ENCODE measurements at places on chromosomes 7 and 10.

DNA sequence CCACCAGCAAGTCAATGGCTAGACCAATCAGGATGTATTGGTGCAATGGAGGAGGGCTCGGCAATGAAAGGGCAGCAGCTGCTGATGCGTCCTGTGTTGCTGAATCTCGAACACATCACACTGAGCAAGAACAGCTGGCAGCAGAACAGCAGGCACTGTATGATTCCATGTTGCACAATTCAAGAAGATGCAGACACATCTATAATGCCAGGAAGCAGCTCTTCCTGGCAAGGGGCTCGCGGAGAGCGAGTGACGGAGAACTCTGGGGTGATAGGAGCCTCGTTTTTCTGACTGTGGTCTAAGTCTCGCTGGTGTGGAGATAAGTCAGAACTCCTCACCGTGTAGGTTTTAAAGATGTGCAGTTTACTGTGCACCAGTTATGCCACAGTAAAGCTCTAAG, 24.8 kb upstream of the PFKP start:
- no peak for DNase-seq

GRCh38 chr7:55065511-55066229, 46.9 kb downstream of the EGFR start:
- DNase-seq, result peak; percentile 97

GRCh38 chr7:116021237-116021636, 9.3 kb downstream of the TFEC start:
- DNase-seq, result no peak

DNA sequence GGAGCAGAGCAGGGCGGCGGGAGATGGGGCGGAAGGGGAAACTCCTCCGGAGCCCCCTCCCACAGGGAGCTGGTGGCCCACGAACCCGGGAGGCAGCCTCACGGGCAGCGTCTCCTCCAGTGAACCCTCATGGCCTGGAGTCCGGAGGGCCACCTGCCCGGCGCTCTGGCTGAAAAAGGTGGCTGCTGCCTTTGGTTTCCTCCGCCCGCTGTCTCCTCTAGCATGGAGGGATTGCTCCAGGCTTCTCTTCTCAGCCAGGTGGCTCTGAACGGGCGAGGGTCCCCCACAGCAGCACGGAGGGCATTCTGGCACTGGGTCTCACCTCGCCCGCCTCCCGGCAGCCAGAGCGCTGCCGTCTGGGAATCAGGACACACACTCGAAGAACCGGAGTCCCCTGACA, 177.3 kb upstream of the PFKP start:
- no peak for DNase-seq

GRCh38 chr10:63716016-63716580, 194.9 kb downstream of the REEP3 start:
- no peak for DNase-seq

DNA sequence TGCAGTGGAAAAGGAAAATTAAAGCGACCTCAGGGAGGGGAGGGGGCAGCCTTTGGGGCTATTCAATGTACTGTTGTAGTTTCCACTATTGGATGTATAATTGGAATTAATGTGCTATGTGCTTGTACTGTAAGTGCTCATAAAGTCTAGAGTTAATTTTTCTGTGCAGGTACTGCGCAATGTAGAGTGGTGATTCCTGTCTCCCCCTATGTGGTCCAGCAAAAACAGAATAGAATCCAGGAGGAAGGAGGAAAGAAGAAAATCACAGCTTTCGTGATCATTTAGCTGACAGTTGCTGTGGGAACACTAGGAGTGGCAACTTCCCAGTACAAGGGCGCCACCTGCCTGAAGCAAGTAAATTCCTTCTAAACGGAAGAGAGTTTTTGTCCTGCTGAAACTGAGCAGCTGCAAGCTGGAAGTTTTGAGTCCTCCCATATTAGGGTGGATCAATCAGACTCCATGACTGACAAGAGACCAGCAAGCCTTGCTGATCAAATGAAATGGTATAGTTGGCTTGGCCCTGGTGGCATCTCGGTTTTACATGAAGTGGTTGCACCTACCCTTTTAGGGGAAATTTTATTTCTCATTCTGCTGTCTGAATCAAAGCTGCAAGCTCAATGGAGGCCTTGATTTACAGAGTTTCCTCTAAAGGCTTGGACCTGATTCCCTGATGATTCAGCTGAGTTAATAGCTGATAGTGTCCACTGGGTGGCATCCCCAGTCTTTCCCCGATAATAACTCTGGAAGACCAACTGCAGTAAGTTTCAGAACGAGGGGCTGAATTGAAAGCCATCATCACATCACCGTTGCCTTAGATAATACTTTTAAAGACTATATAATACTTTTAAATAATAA, 299.8 kb downstream of the HGF start:
- DNase-seq, result peak; percentile 73

DNA sequence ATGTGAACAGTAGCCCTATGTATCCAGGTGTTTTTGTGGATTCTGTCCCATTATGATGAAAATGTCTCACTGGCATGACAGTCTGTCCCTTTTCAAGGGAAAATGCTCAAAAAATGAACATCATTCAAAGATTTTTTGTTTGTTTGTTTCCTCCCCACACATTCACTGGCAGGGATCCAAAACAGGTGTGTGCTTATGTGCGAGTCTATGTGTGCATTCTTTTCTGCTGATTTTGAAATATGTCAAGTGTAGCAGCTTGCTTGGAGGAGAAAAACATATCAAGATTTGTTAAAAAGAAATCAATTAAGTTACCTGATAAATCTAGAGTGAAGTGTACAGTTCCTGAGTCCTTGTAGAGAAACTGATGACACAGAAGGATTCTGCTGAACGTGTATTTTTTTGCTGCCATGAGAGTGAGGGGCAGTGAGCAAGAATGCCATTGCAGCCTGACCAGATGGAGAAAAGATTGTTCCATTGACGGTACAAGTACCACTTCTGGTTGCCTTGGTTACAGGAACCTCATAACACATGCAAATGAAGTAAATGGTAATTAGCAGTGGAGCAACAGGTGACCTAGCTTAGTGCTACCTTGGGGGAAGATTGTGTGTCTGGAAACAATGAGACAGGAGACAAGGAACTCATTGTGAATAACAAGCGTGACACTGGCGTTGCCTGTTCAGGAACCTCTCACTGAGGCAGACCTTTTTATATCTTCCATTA, 277.4 kb upstream of the PHYHIPL start:
- no peak for DNase-seq

DNA sequence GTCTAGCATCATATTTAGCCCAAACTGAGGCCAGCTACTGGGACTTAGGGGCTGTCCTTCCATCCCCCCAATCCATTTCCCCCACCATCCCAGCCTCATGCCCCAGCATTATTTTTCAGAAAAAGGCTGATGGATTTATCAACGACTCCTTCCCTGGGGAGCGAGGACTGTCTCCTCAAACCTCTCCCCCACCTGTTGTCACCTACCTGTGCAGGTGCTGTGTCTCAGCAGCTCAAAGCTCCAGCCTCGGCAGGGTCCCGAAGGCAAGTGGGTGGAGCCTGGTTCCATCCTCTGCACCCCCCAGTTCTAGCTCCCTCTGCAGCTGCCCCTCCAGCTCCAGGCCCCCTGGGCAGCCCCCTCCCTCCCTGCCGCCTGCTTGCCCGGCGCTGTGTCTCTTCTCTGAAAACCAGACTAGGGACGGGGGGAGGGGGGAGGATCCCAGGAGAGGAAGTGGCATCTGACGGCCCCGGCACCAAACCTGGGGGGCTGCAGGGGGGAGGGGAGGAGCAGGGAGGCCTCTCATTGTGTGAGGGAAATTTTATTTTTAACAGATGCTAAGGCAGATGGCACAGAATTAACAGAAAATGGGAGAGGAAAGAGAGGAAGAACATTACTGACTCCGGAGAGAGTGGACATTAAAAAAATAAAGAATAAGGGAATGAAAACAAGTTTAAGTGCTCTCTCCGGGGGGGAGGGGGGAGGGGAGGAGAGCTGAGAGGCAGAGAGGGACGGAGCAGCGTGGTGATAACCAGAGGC, 61.7 kb upstream of the PAX2 start:
- DNase-seq, result no peak

- no peak for DNase-seq
Observed at GRCh38 chr7:1694611-1695511, 24.8 kb downstream of the ELFN1 start.

DNA sequence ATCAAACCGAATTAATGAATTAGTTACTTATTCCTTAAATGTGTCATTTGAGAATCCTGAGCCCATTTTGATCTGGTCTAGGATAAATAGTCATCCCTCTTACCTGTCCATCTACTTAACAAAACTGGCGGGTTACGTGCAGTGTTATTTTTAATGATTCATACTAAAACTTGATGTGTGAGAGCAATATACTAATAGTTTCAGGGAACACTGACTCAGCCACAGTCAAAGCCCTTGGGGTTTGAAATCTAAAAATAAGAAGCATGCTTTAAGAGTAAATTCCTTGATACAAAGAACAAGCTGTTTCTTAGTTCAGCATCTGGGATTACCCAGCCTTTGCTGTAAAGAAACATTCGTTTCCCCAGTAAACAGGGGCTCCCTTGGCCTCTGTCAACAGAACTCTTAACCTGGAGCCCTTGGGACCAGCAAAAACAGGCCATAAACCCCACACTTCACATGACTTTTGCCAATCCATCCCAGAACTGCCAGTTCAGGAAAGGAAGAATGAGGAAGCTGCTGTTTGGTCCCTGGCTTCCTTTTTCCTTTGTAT, 370.6 kb upstream of the IGFBP3 start:
- DNase-seq, result peak; percentile 93

- no peak for DNase-seq
Observed at GRCh38 chr10:77086081-77086480, 551.5 kb downstream of the KCNMA1 start.

DNA sequence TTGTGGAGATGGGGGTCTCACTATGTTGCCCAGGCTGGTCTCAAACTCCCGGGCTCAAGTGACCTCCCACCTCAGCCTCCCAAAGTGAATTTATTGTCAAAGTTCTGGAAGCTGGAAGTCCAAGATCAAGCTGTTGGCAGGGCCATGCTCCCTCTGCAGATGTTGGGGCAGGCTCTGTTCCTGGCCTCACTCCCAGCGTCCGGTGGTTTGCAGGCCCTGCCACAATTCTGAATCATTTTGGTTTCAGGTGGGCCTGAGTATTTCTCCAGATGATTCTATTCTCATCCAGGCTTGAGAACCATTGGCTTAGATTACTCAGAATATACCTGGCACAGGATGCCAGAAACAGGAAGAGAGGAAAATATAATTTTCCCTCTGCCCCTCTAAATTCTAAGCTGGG, 737.4 kb downstream of the TNS3 start:
- peak; percentile 41 for DNase-seq

GRCh38 chr10:7302392-7302906, 108.4 kb downstream of the SFMBT2 start:
- peak; percentile 24 for DNase-seq

DNA sequence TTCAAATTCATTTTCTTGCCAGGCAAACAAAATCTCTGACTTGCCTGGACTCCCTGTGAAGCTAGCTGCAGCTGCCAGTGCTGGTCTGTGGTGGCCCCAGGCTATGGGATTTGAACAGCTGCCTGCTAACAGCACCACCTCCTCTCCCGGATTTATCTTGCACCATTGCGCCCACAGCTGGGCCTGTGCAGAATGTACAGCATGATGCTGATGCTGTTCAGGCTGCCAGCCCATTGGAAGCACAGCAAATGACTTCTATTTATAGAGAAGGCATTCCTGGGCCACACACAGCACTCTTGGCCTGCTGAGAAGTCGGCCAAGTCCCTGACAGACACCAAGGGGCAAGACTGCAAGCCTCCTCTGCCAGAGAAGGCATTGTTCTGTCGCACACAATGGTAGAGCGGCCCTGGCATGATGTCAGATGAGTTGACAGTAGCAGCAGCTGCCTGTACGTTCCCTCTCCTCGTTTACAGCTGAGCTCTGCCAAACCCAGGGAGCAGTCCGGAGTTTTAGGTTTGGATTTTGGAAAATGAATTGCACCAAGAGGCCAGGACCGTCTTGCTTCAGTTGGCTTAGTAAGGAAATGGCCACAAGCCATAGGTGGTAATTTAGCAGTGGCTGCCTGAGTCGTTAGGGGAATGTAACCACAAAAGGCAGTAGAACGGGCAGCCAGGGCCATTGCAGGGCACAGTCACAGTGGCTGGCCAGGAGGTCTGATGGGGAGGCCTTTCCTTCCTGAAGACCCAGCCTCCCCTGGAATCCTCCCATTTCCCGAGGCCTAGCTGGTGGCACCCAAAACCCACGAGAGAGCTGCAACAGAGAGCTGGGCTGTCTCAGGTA, 38.5 kb downstream of the MTURN start:
- DNase-seq, result peak; percentile 68

- DNase-seq, result peak; percentile 81
Observed at GRCh38 chr10:104589871-104590270, 51.2 kb upstream of the SORCS3 start.

DNA sequence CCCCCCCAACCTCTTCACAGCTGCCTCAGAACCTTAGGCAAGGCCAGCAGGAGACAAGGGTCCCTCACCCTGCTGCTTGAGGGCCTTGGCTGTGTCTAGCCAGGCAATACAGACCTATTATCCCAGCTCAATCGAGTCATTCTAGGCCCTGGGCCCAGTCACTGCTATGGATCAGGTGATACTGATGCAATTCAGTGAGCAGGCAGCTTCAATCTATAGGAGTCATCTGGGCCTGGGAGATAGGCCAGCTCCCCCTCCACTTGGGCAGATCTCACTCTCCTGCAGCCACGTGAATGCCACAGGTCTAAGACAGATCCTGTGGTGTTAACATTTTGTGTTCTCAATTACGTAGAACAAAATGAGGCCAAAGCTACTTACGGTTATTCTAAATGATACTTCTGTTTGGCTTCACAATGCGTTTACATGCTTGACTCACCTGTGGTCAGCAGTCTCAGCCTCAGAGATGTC, 68.0 kb upstream of the LRRC4 start:
- peak; percentile 52 for DNase-seq

GRCh38 chr10:131556897-131557495, 245.5 kb upstream of the TCERG1L start:
- no peak for DNase-seq

GRCh38 chr10:104318810-104319741, 19.2 kb downstream of the ITPRIP start:
- no peak for DNase-seq

GRCh38 chr7:55258631-55259030, 106.5 kb upstream of the LANCL2 start:
- DNase-seq, result no peak

DNA sequence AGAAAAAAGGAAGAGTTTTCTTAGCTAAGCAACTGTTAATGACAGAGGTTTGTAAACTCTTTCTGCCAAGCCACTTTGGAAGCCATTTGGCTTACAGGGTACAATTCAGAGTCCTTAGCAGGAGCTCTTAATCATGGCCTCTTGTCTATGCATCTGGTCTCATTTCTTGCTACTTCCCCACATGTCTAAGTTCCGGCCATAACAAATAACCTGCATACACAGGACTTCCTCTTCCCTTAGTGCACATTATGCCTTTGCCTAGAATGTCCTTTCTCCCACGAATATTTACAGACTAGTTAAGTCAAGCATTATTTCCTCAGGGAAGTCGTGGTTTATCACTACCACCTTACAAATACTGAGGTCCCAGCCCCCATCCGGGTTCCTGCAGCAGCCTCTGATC, 8.6 kb upstream of the UPF2 start:
- no peak for DNase-seq

All from fibroblast of skin of right biceps (primary cell).